ENCODE measurements at places on chromosomes 12 and 14.

- DNase-seq: no peak
These were observed 1.1 kb upstream of the ACTR6 start for GRCh38 chr12:100199347-100200149.

DNA sequence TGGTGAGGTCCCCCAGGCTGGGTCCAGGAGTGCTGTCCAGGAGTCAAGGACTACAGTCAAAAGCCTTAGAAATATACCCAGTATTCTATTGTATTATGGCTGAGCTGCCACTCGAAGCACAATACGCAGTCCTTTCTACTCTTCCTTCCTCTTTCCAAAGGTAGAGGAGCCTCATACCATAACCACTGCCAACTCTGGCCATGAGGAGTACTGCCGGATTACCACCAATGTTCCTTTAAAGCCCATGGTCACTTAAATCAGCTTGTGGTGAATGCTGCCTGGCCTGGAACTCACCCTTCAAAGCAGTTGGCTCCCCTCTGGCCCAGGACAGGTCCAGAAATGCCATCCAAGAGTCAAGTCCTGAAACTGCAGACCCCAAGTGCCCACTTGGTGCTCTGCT lies 425.4 kb downstream of the SLC16A7 start:
- DNase-seq: no peak

DNA sequence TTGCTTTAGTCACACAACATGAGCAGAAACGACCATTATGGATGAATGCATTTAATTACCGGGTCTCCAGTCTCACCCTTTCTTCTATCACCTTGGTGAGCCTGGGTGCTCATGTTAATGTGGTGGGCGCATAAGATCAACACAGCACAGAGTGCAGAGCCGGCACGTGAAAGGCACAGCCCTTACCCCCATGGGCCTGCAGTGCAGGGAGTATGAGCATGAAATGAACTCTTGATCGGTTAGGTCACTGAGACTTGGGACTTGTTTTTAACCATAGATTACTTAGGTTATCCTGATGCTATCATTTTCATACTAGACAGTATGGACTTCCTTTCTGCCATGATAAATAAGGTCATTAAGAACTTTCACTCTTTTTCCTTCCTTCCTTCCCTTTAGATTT lies 156.8 kb downstream of the CRADD start:
- DNase-seq: no peak

DNA sequence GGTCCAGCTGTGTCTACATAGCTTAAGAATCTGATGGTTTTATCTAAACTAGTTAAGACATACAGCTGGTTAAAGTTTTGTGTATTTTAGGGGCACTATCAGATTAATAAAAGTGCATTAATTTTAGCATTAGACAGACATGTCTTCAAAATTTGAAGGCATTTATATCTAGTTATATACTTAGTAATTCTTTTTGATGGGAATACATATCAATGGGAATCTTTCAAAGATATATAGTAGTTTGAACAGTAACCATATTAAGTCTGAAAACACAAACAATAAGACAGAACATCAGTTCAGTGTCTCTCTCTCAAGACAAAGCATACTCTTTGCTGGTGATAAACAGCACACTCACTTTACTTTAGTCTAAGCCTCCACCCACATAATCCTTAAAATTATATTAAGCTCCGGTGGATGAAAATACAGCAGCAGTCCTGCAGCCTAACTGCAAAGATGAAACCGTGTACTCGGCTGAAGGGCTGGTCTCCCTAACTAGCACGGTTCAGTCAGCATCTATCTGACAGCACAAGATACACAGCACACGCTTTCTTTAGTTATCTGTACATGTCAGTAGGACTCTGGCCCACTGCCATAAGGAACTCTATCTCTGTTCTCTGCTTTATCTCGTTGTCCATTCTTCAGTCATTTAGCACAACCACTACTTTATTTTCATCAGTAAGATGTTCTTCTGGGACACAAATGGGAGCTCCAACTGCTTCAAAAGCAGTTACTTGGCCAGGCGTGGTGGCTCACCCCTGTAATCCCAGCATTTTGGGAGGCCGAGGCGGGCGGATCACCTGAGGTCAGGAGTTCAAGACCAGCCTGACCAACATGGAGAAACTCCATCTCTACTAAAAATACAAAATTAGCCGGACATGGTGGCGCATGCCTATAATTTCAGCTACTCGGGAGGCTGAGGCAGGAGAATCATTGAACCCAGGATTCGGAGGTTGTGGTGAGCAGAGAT lies 80.5 kb downstream of the MED13L start:
- DNase-seq: no peak

DNA sequence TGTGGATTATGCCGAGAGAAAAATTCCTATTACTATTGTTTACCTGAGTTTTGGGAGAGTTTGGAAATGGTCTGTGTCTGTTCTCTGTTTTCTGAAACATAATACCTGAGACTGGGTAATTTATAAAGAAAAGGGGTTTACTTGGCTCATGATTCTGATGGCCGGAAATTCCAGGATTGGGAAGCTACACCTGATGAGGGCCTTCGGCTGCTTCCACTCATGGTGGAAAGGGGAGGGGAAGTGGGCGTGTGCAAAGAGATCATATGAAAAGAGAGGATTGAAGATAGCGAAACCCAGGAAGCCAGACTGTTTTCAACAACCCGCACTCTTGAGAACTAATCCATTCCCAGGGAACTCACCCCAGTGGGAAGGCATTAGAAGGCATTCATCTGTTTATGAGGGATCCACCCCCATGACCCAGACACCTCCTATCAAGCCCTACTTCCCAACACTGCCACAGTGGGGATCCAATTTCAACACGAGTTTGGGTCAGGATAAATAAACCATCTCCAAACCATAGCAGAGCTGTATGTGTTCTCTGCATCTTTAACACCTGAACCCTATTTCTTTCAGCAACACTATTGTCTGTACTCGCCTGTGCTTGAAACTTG lies 51.1 kb downstream of the APAF1 start:
- DNase-seq: no peak

DNA sequence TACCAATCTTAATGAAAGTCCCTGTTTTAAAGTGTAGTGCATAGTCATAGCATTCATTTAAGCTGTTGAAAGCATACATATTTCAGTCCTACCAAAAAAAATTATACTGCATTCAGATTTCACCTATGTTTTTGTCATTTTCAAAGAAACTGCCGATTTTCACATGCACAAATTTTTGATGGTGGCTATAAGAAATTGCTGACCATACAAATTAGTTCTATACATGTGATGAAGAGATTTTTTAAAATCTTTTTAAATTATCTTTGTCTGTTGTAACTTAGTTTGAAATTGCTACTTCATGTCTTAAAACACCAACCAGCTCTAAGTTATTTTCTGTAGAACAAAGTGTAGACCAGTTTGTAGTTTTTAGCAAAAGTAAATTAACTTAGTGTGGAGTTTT lies 3.5 kb upstream of the GTF2A1 start:
- DNase-seq: no peak

- no peak for DNase-seq
These were observed 116.6 kb downstream of the ERC1 start for GRCh38 chr12:1107669-1108068.

DNA sequence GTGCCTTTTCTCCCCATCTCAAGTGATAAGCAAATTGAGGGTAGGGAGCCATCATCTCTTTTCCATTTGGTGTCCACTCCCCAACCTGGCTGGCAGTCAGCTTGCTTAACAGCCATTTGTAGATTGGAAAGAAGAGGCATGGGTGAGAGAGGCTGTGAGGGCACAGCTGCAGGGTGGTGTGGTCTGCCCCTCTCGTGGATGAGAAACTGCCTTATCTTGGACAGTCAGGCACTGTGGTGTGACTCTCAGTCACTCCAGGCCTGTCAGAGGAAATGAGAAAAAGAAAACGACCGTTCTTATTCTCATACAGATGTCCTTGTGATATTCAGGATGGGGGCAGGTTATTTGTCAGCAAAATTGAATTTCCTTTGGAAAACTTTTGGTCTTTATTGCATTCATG lies 65.1 kb upstream of the SRSF5 start:
- no peak for DNase-seq

- no peak for DNase-seq
These were observed 45.0 kb downstream of the PPP1R13B start for GRCh38 chr14:103802356-103802755.

GRCh38 chr12:54879150-54879549 lies 24.8 kb downstream of the MUCL1 start:
- peak; percentile 5 for DNase-seq

- DNase-seq: no peak
These were observed 128.4 kb downstream of the DAD1 start for GRCh38 chr14:22460461-22461195.

DNA sequence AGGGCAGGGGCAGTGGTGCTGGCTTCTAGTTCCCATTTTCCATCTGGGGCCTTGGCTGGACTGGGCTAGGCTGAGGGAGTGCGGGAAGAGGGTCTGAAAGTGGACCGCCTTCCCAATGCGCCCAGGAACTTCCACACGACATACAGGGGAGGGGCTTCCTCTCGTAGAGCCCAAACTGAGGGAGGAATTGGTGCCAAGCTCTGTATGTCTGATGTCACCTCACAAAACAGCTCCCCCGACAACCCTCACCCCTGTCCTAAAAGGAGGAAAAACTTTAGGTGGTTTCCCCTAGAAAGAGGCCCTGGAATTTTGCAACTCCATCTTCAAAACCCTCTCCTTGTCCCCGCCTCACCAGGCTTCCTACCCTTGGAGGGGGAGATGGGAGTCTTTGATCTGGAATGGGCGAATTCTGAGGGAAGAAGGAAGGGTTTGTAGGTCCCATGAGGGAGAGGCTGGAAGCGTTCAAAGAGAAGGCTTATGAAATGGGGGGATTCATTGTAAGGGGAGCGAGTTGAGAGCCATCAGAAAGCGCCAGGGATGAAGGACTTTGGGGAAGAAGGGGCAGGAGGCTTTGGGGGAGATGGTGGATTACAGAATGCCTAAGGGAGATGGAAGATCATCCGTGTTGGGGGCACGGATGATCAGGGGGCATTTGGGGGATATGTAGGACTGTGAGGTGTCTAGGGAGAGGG lies 844 bp downstream of the GLTP start:
- DNase-seq: no peak

DNA sequence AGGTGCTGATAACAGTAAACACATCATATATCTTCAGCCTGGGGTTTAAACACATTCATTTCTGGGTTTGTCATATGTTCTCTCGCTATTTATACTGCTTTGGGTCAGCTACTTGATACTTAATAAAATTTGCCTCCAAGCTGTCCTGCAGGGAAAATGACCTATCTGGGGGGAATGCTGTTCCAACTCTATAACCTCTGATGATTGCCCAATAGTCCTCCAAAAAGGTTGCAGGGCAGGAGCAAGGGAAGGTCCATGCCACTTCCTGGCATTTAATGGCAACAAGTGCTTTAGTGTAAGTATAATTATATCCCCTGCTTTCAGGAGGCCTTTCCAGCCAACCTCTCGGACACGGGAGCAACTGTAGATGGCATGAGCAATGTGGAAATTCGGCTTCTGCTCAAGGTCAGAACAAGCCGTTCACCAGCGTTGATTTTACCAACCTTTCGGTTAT lies 198.0 kb upstream of the EEA1 start:
- no peak for DNase-seq

GRCh38 chr12:49264466-49264872 lies 413 bp upstream of the TUBA1C start:
- no peak for DNase-seq

- peak; percentile 29 for DNase-seq
These were observed 717 bp downstream of the ORAI1 start for GRCh38 chr12:121626853-121627640.

GRCh38 chr12:77082021-77082420 lies 16.7 kb upstream of the E2F7 start:
- DNase-seq: no peak

GRCh38 chr12:44574586-44574985 lies 301.5 kb downstream of the NELL2 start:
- DNase-seq: no peak

- no peak for DNase-seq
These were observed 142.7 kb downstream of the ALX1 start for GRCh38 chr12:85422762-85423161.

DNA sequence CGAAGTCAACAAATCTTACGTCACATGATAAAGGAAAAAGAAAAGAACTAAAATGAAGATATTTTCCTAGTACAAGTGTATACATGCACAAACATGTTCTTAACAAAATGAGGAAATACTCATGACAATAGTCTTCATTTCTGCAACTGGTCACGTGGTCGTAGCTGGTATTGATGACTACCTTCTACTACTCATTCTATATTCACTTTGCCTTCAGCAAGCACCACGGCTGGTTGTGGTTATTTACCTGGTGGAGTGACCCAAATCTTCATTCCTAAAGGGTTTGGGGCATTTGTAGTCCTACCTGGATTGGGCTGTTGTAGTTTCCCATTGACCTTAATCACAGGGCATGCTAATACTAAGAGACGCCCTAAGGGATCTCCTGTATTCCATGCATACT lies 51.2 kb downstream of the FIGNL2 start:
- DNase-seq: no peak
